Midbrain (tissue), 1 donor: ENCODE measurements at places on chromosomes 2 and 18.
A peak's percentile ranks its signal among the peaks of the same experiment; 100 is the strongest.

DNA sequence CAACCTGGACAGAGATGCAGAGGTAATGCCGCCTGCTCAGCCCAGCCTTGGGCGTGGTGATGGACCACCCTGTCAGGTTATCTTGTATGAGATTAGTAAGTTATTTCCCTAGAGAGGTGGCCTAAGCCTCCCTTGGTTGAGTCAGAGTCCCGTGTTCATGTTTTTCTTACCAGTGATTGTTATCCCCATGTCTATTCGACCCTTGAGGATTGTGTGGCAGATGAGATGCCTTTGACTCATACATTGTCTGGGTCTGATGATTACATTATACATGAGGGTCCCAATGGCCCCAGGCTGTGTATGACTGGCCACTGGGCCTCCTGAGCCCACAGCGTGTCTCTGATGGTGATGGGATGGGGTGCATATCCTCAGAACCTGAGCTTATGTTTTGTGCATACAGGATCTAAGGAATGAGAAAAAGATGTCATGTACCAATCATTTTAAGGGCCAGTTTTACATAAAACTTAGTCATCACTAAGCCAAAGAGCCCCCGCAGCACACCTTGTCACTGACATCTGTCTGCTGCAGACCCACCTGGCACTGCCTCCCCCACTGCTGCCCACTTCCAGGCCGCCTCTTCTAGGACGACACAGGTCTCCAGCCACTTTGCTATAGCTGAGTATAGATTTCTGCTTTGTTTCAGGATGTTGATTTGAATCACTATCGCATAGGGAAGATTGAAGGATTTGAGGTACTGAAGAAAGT lies 7.7 kb downstream of the PPP1R7 start:
- DNase-seq, result no peak

DNA sequence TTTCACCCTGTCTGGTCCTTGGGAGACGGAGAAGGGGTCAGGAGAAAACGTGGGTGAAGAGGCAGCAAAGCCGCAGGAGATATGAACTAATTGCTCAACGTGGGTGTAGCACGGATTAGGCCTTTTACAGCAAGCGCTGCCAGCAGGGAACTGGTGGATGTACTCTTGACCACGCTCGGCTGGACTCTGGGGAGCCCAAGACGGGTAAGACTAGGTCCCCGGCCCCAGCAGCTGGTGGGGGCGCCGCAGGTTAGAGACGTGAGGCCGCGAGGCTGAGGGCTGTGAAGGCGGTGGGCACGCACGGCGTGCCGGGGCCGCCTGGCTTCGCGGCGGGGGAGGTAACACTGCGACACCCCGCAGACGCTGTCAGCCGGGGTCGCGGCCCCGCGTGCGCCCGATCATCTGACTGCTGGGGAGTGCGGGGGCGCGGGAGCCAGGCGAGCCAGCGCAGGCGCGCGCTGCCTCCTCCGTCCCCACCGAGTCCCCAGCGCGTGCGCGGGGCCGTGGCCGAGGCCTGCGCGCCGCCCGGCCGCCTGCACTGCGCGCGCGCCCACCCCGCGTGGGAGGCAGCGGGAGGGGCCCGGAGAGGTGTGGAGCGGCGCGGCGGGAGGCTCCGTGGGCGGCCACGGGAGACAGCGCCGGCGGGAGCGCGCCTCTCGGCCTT lies at the start of gene CLIP4:
TSS of gene CLIP4 (plus strand) at position 470 of the 664 bp plus-strand sequence. CDS start 5,974 bp downstream, outside the sequence.
- peak; percentile 74 for DNase-seq

DNA sequence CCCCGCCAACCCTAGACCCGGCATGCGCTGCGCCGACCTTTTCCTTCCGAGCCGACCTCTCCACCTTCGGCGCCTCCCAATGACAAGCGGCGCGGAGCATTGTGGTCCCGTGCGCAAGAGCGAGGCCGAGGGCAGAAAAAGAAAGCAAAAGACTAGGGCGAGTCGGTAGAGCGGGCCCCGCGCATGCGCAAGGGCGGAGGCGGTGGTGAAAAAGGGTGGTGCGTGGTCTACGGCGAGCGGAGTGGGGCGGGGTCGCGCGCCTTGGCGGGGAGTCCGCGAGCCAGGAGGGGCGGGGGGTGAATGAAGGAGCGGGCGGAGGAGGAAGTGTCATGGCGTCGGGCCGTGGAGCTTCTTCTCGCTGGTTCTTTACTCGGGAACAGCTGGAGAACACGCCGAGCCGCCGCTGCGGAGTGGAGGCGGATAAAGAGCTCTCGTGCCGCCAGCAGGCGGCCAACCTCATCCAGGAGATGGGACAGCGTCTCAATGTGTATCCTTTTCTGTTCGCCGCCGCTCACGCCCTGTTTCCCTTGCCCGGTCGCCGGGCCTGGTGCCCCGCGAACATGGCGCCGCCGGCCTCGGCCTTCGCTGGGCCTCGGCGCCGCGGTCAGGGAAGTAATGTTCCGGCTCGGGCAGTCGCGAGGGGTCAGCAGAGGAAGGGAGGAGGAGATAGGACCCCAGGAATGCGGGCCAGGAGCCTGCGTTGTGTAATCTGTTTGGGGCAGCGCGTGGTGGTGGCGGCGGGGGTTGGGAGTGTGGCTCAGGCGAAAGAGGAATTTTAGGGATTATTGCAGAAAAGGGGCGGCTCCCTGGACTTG lies at the start of gene CCNT2:
TSS of gene CCNT2 (plus strand) at position 297 of the 815 bp plus-strand sequence. CDS start at position 330, 33 bp downstream.
- peak; percentile 98 for DNase-seq

- no peak for DNase-seq
Measured at GRCh38 chr18:10461989-10462388, 7.6 kb downstream of the APCDD1 start.

GRCh38 chr2:158269143-158269542 lies 167.5 kb downstream of the UPP2 start:
- DNase-seq, result no peak

DNA sequence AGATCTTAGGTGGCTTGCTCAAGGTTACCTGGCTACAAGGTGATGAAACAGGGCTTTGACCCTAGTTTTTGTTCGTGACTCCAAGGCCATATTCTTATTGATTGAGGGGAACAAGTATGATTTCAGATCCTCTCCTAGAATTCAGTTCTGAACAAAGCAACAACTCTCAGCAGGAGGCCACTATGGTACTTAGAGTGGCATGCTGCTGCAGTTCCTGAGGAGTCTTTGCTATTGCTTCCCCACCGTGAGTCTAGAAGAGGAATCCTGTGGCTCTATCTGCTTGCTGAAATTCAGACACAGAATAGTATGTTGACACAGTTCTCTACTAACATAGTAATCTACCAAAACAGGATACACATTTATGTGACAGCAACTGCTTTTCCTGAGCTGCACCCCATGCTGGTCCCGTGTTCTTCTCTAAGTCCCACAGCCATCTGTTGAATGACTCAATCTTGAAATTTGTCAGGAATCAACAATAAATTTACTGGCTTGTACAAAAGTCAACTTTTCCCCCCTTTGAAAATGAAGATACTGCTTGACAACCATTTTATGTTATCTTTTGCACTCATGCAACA lies 4.1 kb downstream of the TGFBRAP1 start:
- no peak for DNase-seq

DNA sequence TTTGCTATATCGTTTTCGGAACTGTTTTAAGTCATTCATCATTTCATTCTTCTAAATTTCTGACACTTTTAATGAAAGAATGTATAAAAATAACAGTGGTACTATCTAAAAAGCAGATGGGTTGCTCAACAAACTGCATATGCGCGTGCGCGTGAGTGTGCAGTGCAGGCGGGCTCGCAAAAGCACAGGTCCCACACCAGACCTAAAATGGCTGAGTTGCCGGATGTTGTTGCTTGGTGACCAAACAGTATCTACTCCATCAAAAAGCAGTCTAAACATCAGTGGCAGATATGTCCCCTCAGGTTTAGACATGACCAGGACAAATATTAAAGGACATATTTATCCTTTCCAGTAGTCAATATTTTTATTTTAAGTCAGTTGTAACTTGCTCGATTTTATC lies 5.1 kb downstream of the NOL4 start:
- no peak for DNase-seq

- no peak for DNase-seq
Measured at GRCh38 chr18:55289048-55289447, 298.9 kb downstream of the TCF4 start.

- DNase-seq, result no peak
Measured at GRCh38 chr2:68311033-68311432, 8.7 kb downstream of the CNRIP1 start.

DNA sequence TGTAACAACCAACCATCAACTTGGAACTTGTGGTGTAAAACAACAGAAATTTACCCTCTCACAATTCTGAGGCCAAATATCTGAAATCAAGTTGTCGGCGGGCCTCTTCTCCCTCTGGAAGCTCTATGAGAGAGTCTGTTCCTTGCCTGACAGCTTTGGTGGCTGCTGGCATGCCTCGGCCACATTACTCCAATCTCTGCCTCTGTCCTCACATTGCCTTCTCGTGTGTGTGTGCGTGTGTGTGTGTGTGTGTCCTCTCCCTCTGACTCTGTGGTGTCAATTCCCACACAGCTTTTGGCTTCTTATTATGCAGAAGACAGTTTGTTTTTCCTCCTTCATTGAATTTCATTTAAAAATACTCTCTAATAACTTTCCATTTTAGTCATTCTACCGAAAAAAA lies 50.4 kb downstream of the ZDBF2 start:
- DNase-seq, result no peak

- no peak for DNase-seq
Measured at GRCh38 chr2:236642125-236642524, 72.5 kb downstream of the ACKR3 start.

DNA sequence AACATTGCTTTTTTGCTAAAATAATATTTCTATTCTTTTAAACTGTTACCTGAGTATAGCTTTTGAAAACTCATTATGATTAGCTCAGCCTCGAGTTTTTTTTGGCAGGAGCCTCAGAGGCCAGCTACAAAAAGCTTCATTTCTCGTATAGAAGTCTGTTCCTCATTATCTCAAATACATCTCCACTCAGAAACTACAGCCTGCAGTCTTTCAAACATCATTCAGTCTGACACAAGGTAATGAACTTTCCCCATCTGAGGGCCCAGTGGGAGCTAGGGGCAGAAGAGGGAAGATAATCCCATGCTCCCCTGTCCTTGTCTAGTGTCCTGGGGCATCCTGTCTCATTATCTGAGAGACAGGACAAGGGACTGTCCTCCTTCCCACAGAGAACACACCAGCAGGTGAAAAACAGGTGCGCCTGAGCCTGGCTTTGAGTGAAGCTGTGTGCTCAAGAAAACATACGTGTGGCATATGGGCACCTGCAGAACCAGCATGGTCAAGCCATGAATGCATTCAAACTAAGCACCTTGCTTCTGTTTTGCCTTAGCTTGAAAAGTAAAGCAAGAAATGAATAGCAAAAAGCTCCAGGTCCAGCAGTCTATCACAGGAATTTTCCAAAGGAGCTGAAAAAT lies 247.5 kb downstream of the MREG start:
- DNase-seq, result no peak
